ENCODE measurements at places on chromosomes 12 and 14.

DNA sequence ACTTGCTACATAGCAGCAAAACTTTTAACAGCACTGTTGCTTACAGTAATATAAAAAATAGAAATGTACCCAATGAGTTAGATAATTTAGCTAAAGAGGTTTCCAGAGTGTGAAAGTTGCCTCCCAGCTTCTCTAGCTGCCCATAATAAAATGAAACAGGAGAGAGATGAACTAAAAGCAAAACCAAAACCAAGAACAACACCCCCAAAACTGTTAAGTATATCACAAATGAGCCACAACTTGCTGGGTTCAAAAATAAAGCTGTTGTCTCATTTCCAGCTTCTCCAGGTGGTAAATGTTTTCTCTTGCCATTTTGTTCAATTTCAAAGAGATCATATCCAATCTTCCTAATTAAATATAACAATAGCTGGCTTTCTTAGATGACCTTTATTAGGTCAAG is 614.0 kb downstream of the ETNK1 start:
- no peak for DNase-seq

- no peak for DNase-seq
Observed at GRCh38 chr12:114698566-114699163, 14.7 kb upstream of the TBX3 start.

GRCh38 chr14:102928412-102929240 is 6.2 kb downstream of the AMN start:
- DNase-seq, result no peak

DNA sequence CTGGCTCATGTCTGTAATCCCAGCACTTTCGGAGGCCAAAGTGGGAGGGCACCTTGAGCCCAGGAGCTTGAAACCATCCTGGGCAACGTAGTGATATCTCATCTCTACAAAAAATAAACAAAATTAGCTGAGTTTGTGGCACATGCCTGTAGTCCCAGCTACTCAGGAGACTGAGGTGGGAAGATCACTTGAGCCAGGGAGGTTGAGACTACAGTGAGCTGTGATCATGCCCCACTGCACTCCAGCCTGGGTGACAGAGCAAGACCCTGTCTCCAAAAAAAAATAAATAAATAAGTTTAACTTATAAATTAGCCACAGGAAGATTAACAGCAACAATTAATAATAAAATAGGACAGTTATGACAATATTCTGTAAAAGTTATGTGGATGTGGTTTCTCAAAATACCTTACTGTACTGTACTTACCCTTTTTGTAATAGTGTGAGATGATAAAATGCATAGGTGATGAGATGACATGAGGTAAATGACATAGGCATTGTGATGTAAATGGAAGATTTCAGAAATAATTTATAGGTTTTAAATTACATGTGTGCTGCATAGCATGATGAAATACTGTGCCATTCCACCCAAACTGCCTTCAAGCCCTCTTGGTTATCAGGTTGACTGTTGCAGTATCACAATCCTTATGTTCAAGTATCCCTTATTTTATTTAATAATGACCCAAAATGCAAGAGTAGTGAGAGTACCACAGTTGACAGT is 22.0 kb downstream of the USP15 start:
- DNase-seq, result no peak

DNA sequence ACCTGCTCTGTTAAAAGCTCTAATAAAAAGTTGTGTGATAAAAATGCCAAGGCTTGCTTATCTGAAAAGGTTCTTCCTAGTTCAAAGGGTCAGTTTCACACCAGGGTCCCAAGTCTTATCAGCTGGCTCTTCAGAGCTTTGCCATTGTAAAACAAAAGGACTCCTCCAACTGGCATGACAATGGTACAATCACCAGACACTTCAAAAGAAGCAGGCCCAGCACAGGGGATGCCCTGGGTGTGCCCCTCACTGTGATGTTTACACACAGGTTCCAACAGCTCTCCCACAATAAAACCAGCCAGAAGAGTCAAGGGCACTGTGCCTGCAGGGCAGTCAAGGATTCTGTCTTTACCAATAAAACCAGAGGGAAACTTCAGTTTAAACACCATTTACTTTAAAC is 78.7 kb downstream of the PRICKLE1 start:
- DNase-seq, result no peak

GRCh38 chr12:40171501-40171900 is 53.3 kb upstream of the LRRK2 start:
- DNase-seq, result no peak

DNA sequence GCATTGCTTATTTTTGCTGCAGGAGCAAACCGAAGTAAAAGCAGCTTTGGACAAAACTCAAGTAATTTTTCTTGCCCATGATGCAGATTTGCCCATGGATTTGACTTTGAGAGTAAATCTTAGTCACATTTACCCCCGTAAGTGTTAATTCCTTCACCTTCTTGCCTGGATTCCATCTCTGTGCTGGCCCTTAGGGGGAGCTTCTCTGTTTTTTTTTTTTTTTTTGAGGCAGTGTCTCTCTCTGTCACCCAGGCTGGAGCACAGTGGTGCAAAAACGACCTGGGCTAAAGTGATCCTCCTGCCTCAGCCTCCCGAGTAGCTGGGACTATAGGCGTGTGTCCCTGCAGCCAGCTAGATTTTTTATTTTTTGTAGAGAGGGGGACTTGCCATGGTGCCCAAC is 210.2 kb downstream of the FUT8 start:
- DNase-seq, result no peak

GRCh38 chr12:77830583-77831351 is at the start of gene NAV3:
Gene NAV3, plus strand, starts transcription at chr12:77830894. Its CDS starts 568 bp downstream, at chr12:77831462.
- DNase-seq, result no peak

DNA sequence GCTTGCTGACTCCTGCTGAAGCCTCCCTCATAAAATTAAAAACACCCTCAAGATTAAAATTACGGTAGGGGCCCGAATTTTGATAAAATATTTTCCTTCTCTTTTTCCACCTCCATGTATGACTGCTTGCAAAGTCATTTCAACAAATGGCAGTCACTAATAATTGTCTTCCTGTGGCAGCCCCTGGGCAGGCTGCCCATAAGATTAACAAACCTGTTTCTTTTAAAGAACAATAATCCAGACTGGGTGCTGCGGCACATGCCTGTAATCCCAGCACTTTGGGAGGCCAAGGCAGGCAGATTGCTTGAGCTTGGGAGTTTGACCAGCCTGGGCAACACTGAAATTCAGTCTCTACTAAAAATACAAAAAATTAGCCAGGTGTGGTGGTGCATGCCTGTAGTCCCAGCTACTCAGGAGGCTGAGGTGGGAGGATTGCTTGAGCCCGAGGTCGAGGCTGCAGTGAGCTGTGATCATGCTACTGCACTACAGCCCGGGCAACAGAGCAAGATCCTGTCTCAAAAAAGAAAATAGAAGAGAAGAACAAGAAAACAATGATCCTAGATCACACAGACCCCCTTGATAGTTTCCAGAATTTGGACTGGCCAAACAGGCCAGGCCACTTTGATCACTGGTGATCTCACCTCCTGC is 8.7 kb downstream of the SAV1 start:
- no peak for DNase-seq

- DNase-seq, result no peak
Observed at GRCh38 chr12:103771466-103771865, 69.6 kb downstream of the NT5DC3 start.

DNA sequence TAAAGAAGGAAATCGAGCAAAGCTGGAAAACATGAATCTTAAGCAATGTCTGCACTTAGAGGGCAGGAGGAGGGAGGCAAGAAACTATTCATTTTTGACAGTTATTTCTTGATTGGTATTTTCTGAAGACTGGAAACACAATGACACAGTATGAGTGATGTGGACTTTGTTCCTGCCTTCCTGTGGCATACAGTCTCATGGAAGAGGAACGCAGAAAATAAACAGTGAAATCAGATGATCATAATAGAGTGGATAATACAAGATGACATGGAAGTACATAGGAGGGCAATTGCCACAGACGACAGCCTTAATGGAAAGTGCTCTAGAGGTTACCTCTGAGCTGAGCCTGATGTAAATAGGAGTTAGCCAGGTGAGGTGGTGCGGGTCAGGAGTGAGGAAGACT is 140.4 kb upstream of the MAX start:
- DNase-seq, result no peak

GRCh38 chr14:68367536-68367935 is 425.3 kb downstream of the ZFP36L1 start:
- DNase-seq, result no peak

DNA sequence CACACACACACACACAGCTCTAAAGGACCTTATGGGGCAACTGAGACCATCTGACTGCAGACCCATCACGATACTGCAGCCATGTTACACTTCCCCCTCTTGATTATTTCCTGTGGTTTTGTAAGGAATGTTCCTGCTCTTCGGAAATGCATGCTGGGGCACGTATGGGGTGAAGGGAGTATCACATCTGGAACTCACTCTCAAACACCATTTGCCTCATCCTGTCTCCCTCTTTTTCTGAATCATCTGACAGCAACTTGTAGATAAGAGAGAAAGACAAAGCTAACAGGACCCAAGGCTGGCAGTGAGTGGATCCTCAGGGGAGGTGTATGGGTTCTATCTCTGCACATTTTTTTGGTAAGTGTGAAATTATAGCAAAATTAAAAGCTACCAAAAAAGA is 50.3 kb downstream of the RIMBP2 start:
- DNase-seq, result no peak

GRCh38 chr14:87830443-87831096 is 162.4 kb downstream of the GALC start:
- DNase-seq, result no peak

DNA sequence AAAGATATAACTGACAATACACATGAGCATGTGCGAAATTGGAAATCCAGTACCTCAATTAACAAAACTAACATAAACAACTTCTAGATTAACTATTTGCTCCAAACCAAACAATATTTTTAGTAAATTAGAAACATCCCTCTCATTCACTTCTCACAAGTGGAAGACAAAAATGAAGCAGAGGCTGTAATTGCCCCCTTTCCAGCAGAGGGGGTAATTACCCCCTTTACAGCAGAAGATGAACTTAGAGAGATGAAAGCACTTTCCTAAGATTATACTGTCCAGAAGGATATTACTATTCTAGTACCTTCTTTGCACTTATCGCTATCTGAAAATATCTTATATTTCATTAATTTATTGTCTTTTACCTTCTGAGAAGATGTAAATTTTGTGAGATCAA is 1025.2 kb downstream of the FSCB start:
- no peak for DNase-seq

GRCh38 chr12:97899529-97899928 is 436.9 kb downstream of the RMST start:
- DNase-seq, result no peak

DNA sequence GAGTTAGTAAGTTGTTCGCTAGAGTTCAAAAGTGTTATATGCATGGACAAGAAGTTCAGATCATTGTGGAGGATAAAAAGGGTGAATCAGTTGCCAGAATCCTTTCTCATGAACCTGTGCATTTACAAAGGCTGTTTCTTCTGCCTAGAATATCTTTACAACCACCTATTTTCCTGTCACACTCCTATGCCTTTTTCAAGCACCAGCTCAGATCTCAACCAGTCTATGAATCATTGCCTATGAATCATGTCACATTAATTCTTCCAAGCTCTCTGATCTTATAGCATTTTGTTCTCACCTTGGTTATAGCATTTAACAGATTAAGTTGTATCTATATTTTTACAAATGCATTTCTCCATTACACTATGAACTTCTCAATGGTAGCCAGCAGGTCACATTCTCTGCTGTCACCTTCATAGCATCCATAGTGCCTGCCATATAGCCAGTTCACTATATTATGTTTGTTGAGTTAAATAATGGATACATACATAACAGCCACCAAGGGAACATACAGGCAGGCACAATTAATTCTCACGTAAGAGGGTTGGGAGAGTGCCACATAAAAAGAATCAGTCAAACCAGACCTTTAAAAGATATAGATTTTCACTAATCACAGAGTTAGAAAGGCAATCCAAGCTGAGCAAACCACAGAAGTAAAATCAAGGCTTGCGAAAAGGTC is 573.0 kb downstream of the FOXG1 start:
- no peak for DNase-seq

DNA sequence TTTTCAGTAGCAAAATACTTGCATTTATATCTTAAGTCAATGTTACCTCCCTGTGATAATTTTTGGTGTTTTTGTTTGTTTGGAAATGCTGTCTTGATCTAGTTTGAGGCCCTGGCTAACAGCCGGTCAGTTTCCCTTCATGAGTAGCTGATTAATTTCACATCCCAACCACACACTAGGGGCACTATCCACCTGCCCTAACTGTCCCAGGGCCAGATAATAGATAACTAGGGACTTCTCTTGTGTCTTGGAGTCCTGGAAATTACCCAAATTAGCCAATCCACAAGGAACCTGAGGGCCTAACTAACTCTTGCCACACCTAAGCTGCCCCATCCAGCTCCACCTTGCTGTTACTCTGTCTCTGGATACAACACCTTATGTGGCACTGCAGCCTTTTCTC is 399.9 kb downstream of the FOXG1 start:
- DNase-seq, result no peak

- DNase-seq, result no peak
Observed at GRCh38 chr12:99393763-99394162, 253.8 kb upstream of the GARIN6 start.

DNA sequence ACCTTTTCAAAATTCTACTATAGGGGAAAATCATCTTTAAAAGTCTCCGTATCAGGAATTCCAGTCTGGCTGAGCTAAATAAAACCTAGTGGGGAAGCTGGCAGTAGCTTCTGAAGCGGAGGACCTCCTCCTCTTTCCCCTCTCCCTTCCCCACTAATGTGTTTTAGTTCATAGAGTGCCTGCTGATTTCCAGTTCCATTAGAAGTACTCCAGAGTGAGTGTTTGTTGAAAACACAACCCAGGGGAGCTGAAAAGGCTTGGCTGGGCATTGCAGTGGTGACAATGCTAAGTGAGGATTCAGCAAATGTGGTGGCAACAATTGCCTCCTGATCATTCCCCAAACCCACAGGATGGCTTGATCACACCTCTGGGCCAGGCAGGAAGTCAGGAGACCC is 144.2 kb upstream of the FRMD6 start:
- DNase-seq, result no peak

GRCh38 chr14:71891185-71891584 is 41.0 kb upstream of the RGS6 start:
- no peak for DNase-seq

- DNase-seq, result no peak
Observed at GRCh38 chr12:48717252-48717695, 767 bp upstream of the CCNT1 start.

DNA sequence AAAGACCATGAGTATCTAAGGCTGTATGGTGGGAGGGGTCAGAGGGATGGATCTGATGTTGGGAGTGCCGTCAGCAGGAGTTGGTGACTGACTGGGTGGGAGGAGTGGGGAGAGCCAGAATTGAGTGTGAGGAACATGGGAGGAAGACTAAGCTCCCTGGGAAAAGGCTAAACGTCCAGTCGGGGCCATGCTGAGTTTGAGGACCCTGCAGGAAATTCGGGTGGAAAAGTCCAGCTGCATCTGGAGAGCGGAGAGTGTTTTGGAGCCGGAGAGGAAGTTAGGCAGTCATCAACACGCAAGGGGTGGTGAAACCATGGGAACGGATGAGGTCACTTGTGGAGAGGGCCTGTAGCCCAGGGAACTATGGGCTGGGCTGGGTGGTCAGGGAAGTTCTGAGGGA is 60.9 kb downstream of the ELK3 start:
- no peak for DNase-seq

DNA sequence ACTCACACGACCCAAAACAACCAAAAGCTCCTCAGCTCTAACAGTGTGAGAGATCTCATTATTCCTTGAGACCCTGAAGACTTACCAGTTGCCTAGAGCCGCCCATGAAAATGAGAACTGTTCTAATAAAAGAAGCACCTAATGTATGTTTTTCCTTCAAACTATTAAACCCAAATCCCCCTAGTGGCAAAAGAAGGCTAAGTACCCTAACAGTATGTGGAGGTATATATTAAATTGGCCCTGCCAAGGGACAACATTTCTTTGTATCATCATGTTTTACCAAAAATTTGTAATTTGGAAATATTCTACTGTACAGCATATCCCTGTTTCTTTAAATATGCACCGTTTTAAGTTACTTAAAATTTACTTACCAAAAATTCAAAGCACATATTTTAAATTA is 38.0 kb upstream of the PPFIA2 start:
- no peak for DNase-seq
